ENCODE measurements at places on chromosomes 1 and 21.

- DNase-seq: peak; percentile 45
Measured at GRCh38 chr1:2044510-2045319, 5.5 kb upstream of the PRKCZ start.

- peak; percentile 1 for DNase-seq
Measured at GRCh38 chr1:177586429-177586828, 383.4 kb downstream of the SEC16B start.

DNA sequence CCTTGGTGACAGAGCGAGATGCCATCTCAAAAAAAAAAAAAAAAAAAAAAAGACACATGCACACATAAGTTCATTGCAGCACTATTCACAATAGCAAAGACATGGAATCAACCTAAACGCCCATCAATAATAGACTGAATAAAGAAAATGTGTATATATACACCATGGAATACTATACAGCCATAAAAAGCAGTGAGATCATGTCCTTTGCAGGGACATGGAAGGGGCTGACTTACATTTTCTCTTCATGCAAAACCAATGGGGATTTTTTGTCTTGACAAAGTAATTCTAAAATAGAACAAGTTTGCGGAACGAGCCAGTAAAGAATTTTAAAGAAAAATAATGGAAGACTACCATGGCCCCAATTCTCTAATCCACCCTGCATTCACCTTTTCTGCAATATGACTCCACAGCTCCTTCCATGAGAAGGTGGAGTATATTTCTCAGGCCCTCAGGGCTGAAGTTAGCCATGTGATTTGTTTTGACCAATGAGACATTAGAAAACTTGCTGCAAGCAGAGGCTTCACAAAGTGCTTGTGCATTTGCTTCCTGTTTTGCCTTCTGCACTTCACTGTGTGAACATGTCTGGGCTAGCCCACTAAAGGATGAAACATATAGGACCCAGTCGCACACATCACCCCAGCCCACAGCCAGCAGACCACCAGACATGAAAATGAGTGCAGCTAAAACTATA is 78.8 kb upstream of the NR5A2 start:
- DNase-seq: peak; percentile 36

- no peak for DNase-seq
Measured at GRCh38 chr1:147628441-147628840, 41.9 kb downstream of the ACP6 start.

DNA sequence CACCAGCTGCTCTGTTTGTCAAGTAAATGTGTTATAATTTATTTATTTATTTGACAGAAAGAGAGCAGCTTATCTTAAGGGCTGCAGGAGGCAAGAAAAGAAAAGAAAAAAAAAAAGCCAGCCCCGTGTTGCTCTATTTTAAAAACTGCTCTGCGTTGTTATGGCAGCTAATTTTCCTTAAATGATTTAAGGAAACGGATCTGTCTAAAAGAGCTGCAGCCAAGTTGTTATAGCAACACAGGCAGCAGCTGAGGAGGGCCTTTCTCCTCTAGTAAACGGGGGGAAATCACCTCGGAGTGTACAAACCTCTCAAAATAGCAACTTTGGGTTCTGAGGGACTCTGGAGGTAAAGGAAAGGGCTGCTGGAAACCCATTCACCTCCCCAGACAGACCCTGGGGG is 149.2 kb downstream of the BEND5 start:
- no peak for DNase-seq

DNA sequence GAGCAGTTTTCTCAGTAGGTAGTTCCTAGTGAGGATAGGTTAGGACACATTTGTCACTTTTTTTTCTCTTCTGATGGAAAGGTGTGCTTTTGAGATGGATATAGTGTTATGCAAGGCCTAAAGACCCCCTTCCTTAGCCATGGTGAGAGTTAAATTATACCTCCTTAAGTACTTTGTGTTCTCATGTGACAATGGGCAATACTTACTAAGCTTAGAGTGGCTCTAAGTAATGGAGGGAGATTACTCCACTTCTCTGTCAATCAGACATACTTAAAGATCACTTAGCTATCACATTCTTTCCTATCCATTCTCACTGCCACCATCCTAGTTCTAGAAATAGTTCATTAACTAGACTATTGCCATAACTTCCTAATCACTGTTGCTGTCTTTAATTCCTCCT is 265.6 kb downstream of the PBX1 start:
- DNase-seq: no peak

DNA sequence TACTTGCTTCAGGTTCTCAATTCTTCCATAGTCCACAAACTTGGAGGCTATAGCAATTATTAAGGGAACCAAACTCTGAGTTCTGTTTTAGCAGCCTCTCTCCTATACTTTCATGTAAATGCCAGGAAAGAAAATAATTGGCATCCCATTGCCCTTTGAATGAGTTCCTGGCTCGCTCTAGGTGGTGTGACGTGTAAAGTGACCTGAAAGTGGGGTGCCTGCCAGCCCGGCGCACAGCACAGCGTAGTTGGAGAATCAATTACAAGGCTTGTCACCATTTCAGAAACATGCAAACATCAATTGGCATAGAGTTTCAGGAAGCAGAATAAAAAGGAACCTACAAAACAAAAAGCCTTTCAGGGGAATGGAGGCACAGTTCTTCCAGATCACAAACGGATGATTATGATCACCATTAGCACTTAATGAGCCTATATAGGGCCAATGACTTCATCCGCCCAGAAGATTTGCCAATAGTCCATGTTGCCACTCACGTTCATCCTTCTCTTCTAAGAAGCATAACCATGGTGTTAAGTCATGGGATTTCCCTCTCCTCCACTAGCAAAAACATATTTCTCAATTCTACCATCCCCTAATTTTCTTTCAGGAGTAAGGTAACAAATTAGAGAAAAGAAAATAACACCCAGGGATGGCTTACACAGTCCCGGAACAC is 354.6 kb upstream of the ADGRL2 start:
- DNase-seq: no peak

- no peak for DNase-seq
Measured at GRCh38 chr1:174656409-174657059, 208.8 kb downstream of the GPR52 start.

GRCh38 chr1:159600894-159601293 is 13.3 kb downstream of the APCS start:
- DNase-seq: peak; percentile 52

DNA sequence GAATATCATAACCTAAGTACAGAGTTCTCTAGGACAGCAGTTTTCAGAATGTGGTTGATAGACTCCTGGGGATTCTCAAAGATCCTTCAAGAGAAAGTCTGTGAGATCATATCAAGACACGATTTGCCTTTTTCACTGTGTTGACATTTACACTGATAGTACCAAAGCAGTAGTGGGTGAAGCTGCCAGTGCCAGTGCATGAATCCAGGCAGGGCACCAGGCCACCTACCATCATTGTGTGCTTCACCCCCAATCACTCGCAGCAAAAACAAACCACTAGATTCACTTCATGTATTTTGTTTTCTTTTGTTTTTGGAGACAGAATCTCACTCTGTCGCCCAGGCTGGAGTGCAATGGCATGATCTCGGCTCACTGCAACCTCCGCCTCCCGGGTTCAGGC is 23.9 kb downstream of the DNAJC16 start:
- DNase-seq: no peak

GRCh38 chr1:168187177-168187576 is 8.4 kb downstream of the TIPRL start:
- no peak for DNase-seq

DNA sequence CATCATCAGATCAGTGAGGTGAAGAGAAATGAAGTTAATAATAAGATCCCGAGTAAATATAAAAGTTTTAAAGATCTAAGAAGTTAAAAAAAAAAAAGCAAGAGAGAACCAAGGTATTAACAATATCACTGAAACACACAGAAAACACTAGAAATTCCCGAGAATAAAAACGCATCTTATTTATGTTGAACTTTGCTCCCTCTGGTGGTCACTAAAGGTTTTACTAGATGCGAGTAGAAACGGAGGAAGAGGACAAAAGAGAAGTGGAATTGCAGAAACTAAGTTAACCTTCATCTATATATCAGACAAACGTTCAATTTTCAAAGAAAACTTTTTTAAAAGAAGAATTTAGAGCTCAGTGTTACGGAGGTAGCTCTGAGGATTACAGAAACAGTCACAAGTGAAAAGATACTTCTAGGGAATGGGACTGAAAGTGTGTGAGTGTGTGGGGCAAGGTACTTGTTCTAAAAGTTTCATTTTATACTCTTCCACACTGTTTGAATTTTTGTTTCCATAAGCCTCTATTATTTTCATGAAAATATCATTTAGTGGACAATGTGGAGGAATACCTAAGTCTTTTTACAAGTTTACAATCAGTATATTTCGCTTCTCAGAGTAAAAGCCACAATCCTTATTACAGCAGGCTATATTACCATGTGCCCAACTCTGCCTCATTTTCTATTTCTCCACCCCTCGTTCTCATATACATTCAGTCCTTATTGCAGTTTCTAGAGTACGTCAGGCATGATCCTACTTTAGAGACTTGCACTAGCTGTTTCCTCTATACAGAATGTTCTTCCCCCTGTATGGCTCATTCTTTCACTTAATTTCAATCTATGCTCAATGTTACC is 19.7 kb downstream of the ACBD6 start:
- DNase-seq: peak; percentile 61

DNA sequence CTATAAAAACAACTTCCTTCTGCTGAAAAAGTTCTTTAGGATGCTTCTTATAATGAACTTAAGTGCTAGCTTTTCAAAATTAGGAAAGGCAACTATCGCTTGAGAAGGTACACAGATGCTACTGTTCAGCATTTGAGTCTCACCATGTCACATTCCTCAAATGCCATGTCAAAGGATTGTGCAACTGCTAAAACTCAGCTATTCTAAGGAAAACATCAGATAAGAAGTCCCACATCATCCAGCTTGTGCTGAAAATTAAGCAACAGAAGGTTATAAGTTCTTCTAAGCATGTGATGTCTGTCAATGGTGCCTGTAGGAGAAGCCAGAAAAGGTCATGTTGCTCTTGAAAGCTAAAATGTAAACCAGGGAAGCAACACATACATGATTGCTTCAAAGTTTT is 36.5 kb downstream of the MCOLN2 start:
- DNase-seq: peak; percentile 61

All from M059J (cell line).